ENCODE measurements at places on chromosomes 3 and 15. TPM values are rescaled to one million over a fixed set of nuclear protein-coding genes. Genes with fewer than 3 reads are reported as not detected.

Gene PLXND1
- 89.1 TPM for total RNA-seq

Gene EEF1AKMT4
- 8.8 TPM for total RNA-seq

Gene PLS1
- 11.1 TPM for total RNA-seq

Gene WDR72
- 5.9 TPM for total RNA-seq

Gene SRPRB
- total RNA-seq = 54.7 TPM

Gene RAB11A
- 293 TPM for total RNA-seq

Gene U2SURP
- total RNA-seq = 77.7 TPM

Gene SHC4
- total RNA-seq = 0.92 TPM

Gene CD80
- total RNA-seq = not detected

Gene ROPN1
- total RNA-seq = not detected

Gene TRIM71
- not detected for total RNA-seq

Gene SLC22A13
- not detected for total RNA-seq

Gene DAZL
- total RNA-seq = not detected

Gene RARRES1
- 6.8 TPM for total RNA-seq

Gene RASGRP1
- 0.24 TPM for total RNA-seq

Gene EBLN2
- 0.43 TPM for total RNA-seq

Gene GRIP2
- total RNA-seq = 1.2 TPM

Gene DLEC1
- 0.05 TPM for total RNA-seq

Gene ACOX2
- total RNA-seq = 6.0 TPM

Gene PRKAR2A
- total RNA-seq = 19.1 TPM

Gene TMEM158
- 11.2 TPM for total RNA-seq

Gene WDR48
- total RNA-seq = 20.8 TPM

Gene ZNF620
- 1.3 TPM for total RNA-seq

Gene ARGFX
- total RNA-seq = not detected

Gene GALNT15
- total RNA-seq = 0.05 TPM

Gene UROC1
- not detected for total RNA-seq

Gene GOLGA8G
- not detected for total RNA-seq

Gene LMAN1L
- not detected for total RNA-seq

Gene TMEM207
- not detected for total RNA-seq

Gene HDC
- total RNA-seq = 0.12 TPM

Gene KIF15
- 7.9 TPM for total RNA-seq

Gene GOLGA6L7
- not detected for total RNA-seq

Gene COL6A5
- not detected for total RNA-seq

Gene PDZRN3
- not detected for total RNA-seq

Gene CSPG4
- total RNA-seq = 0.12 TPM

Gene COL8A1
- not detected for total RNA-seq

Gene TUSC7
- total RNA-seq = not detected

Gene CCR8
- not detected for total RNA-seq

Gene IP6K1
- 23.3 TPM for total RNA-seq

Gene MYZAP
- 1.3 TPM for total RNA-seq

Gene CHRFAM7A
- total RNA-seq = 7.1 TPM

Gene CGNL1
- total RNA-seq = 0.81 TPM

Gene UBP1
- total RNA-seq = 64.2 TPM

Gene MITF
- 6.6 TPM for total RNA-seq

Gene TGM4
- total RNA-seq = 0.12 TPM

Gene SEMA3B
- 6.2 TPM for total RNA-seq

Gene SLC28A1
- total RNA-seq = 0.03 TPM

Gene HGD
- 16.4 TPM for total RNA-seq

Gene LAMB2
- total RNA-seq = 94.6 TPM

Gene CPNE4
- total RNA-seq = 6.8 TPM

All from A549 treated with Hydrocortisone at 1 μM for 4 hours (cell line).